ENCODE measurements at places on chromosomes 12 and 14. TPM values are rescaled to one million over a fixed set of nuclear protein-coding genes. Genes with fewer than 3 reads are reported as not detected.

Gene KSR2
- 0.03 TPM for total RNA-seq

Gene HAL
- total RNA-seq: 0.21 TPM

Gene TMEM121
- total RNA-seq: 1.1 TPM

Gene GON7
- total RNA-seq: 9.2 TPM

Gene SOS2
- 29.6 TPM for total RNA-seq

Gene BCL11B
- total RNA-seq: 10.1 TPM

Gene GNB3
- total RNA-seq: not detected

Gene SPTB
- 0.35 TPM for total RNA-seq

Gene ADSS1
- 3.4 TPM for total RNA-seq

Gene DLK1
- not detected for total RNA-seq

Gene FGF6
- total RNA-seq: not detected

Gene GPRC5A
- 3.9 TPM for total RNA-seq

Gene C12orf50
- not detected for total RNA-seq

Gene KCNA1
- not detected for total RNA-seq

Gene KRT3
- total RNA-seq: 1.6 TPM

Gene LRRK2
- 10.9 TPM for total RNA-seq

Gene CLBA1
- 7.1 TPM for total RNA-seq

Gene AICDA
- not detected for total RNA-seq

Gene IKZF4
- 1.9 TPM for total RNA-seq

Gene FOXA1
- 34.4 TPM for total RNA-seq

Gene NOS1
- total RNA-seq: 1.1 TPM

Gene CHST11
- total RNA-seq: 12.6 TPM

Gene SLCO1B1
- not detected for total RNA-seq

GRCh38 chr14:76767681-76768656 lies 6.7 kb downstream of the VASH1 start:
- no peaks in the 10 kb centered on the region for H3K27me3 ChIP-seq
- no peaks in the 10 kb centered on the region for H3K36me3 ChIP-seq
- H3K27ac ChIP-seq: peak overlapping the region; percentile 30
- H3K4me3 ChIP-seq: no peak overlapping the region
- peaks cover 13% of the 10 kb centered on the region for H3K4me1 ChIP-seq

- H3K36me3 ChIP-seq: no peaks in the 10 kb centered on the region
- no peaks in the 10 kb centered on the region for H3K4me1 ChIP-seq
- no peaks in the 10 kb centered on the region for H3K27me3 ChIP-seq
- no peak for DNase-seq
- H3K27ac ChIP-seq: no peak overlapping the region
Measured at GRCh38 chr12:4723226-4723625, 3.0 kb downstream of the GALNT8 start.

GRCh38 chr12:79371226-79371625 lies 319.5 kb downstream of the PAWR start:
- H3K4me3 ChIP-seq: no peak overlapping the region
- no peaks in the 10 kb centered on the region for H3K4me1 ChIP-seq
- DNase-seq: no peak
- H3K27ac ChIP-seq: no peak overlapping the region
- H3K36me3 ChIP-seq: no peaks in the 10 kb centered on the region
- H3K27me3 ChIP-seq: no peaks in the 10 kb centered on the region

DNA sequence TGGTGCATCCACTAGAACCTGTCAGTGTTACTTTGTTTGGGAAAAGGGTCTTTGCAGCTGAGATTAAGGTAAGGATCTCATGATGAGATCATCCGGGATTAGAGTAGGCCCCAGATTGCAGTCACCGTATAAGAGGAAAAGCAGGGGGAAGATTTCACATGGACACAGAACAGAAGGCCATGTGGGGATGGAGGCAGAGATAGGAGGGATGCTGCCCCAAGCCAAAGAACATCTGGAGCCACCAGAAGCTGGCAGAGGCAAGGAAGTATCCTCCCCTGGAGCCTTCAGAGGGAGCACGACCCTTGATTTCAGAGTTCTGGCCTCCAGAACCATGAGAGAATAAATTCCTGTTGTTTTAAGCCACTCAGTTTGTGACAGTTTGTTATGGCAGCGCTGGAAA lies 39.6 kb downstream of the CMKLR1 start:
- H3K27ac ChIP-seq: no peak overlapping the region
- no peak overlapping the region for H3K4me3 ChIP-seq
- peaks cover 39% of the 10 kb centered on the region for H3K4me1 ChIP-seq
- no peaks in the 10 kb centered on the region for H3K36me3 ChIP-seq
- DNase-seq: no peak
- peaks cover 41% of the 10 kb centered on the region for H3K27me3 ChIP-seq

DNA sequence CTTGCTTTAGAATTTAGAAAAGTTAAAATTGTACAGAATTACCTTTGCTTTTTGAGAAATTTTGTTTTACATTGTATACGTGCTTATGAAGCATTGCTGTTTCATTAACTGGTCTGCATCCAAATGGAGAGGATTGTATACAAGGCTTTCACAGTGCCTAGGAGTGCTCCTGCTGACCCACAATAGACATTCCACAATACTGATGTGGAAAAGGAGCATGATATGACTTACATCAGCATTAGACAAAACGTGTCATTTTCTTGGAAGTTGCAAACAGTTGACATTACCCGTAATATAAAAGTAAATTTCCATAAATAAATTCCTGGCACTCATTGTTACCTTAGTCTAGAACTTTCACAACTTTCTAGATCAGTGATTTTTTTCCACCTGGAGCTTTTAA lies 1.9 kb downstream of the PRKD1 start:
- no peak for DNase-seq
- H3K36me3 ChIP-seq: no peaks in the 10 kb centered on the region
- peaks cover 11% of the 10 kb centered on the region for H3K4me1 ChIP-seq
- peaks cover 35% of the 10 kb centered on the region for H3K27me3 ChIP-seq

GRCh38 chr14:70803321-70804310 lies 5.7 kb downstream of the MAP3K9 start:
- no peak overlapping the region for H3K27ac ChIP-seq
- DNase-seq: no peak
- no peaks in the 10 kb centered on the region for H3K27me3 ChIP-seq
- H3K36me3 ChIP-seq: peaks cover 23% of the 10 kb centered on the region

GRCh38 chr14:62002642-62003041 lies 240.4 kb downstream of the SNAPC1 start:
- H3K4me3 ChIP-seq: no peak overlapping the region
- H3K36me3 ChIP-seq: no peaks in the 10 kb centered on the region
- no peak overlapping the region for H3K27ac ChIP-seq
- no peaks in the 10 kb centered on the region for H3K4me1 ChIP-seq

GRCh38 chr12:89648211-89648930 lies 60.3 kb downstream of the ATP2B1 start:
- no peaks in the 10 kb centered on the region for H3K36me3 ChIP-seq
- H3K4me3 ChIP-seq: no peak overlapping the region
- H3K27me3 ChIP-seq: no peaks in the 10 kb centered on the region
- H3K27ac ChIP-seq: no peak overlapping the region

GRCh38 chr12:124675881-124676713 lies 108.7 kb upstream of the NCOR2 start:
- no peaks in the 10 kb centered on the region for H3K36me3 ChIP-seq
- H3K27ac ChIP-seq: peak overlapping the region; percentile 35
- no peak for DNase-seq
- H3K4me1 ChIP-seq: peaks cover 75% of the 10 kb centered on the region
- H3K4me3 ChIP-seq: no peak overlapping the region

DNA sequence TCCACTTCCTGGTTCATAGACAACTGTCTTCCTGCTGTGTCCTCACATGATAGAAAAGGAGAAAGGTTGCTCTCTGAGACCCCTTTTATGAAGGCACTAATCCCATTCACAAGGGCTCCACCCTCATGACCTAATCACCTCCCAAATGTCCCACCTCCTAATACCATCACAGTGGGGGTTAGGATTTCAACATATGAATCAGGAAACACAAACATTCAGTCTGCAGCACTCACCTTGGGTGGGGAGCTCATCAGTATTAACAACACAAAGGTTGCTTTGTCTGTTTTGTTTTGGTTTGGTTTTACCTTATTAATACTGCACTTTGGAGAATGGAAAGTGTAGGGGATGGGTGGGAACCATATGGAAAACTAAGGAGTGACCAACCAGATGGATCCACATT lies 10.5 kb upstream of the SMCO2 start:
- no peaks in the 10 kb centered on the region for H3K27me3 ChIP-seq
- H3K36me3 ChIP-seq: no peaks in the 10 kb centered on the region
- DNase-seq: no peak
- H3K4me3 ChIP-seq: no peak overlapping the region
- no peaks in the 10 kb centered on the region for H3K4me1 ChIP-seq

- no peaks in the 10 kb centered on the region for H3K36me3 ChIP-seq
- peaks cover 95% of the 10 kb centered on the region for H3K4me1 ChIP-seq
- no peak for DNase-seq
- no peaks in the 10 kb centered on the region for H3K27me3 ChIP-seq
- H3K4me3 ChIP-seq: no peak overlapping the region
- H3K27ac ChIP-seq: peak overlapping the region; percentile 29
Measured at GRCh38 chr12:120849765-120850164, 54.4 kb downstream of the SPPL3 start.

GRCh38 chr14:59067127-59067894 lies 121.2 kb upstream of the DAAM1 start:
- H3K27me3 ChIP-seq: no peaks in the 10 kb centered on the region
- H3K36me3 ChIP-seq: no peaks in the 10 kb centered on the region
- no peak overlapping the region for H3K27ac ChIP-seq
- peaks cover 8% of the 10 kb centered on the region for H3K4me1 ChIP-seq
- H3K4me3 ChIP-seq: no peak overlapping the region

DNA sequence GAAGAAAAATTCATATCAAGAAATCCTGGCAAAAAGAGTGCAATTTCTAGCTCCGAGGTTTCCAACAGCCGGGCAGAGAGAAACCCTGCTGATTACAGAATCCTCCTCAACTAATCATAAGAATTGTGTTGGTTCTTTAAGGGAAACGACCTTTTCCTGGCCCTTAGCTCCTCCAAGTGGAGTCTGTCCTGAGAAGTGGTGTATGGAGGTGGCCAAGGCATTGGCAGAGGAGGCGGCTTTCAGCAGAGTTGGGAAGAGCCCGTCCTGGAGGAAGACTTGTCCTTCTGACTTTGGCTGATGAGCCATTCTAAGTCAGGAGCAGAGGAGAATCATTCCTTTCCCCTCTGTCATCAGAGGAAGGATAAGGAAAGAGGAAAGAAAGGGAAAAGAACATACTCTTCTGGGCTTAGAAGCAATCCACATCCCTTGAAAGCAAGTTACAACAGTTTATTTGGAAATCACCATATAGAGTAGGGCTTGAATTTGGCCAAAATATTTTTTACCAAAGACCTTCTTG lies 46.5 kb upstream of the PTCSC3 start:
- H3K4me1 ChIP-seq: no peaks in the 10 kb centered on the region
- peaks cover 3% of the 10 kb centered on the region for H3K27me3 ChIP-seq
- no peak overlapping the region for H3K4me3 ChIP-seq

- no peak for DNase-seq
- H3K36me3 ChIP-seq: no peaks in the 10 kb centered on the region
- no peak overlapping the region for H3K4me3 ChIP-seq
- H3K27ac ChIP-seq: no peak overlapping the region
- no peaks in the 10 kb centered on the region for H3K27me3 ChIP-seq
Measured at GRCh38 chr12:132462788-132463187, 27.2 kb upstream of the FBRSL1 start.

DNA sequence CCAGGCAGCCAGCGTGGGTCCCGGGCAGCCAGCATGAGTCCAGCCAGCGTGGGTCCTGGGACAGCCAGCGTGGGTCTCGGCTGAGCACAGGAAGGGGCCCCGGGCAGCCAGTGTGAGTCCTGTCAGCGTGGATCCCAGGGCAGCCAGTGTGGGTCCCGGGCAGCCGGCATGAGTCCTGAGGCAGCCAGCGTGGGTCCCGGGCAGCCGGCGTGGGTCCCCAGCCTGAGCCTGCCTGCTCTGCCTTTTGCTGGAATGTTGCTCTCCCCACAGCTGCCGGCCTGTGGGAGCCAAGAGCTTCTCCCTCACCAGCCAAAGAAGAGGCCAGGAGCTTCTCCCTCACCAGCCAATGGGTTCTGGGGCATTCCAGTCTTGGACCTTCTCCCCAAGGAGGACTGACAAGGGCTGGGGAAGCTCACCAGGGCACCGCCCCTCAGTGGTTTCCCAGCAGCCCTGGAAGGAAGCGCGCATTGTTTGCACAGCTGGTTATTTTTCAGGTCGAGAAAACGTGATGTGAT lies 15.0 kb upstream of the RFLNA start:
- no peak overlapping the region for H3K27ac ChIP-seq
- no peak for DNase-seq
- no peak overlapping the region for H3K4me3 ChIP-seq
- no peaks in the 10 kb centered on the region for H3K27me3 ChIP-seq

DNA sequence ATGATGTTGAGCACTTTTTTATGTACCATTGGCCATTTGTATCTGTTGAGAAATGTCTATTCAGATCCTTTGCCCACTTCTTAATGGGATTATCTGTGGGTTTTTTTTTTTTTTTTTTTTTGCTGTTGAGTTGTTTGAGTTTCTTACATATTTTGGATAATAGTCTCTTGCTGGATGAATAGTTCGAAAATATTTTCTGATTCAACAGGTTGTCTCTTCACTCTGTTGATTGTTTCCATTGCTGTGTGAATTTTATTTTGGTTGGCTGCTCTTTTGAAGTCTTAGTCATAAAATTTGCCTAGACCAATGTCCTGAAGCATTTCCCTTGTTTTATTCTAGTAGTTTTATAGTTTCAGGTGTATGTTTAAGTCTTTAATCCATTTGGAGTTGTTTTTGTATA lies 64.5 kb downstream of the CAND1 start:
- H3K27ac ChIP-seq: no peak overlapping the region
- H3K4me3 ChIP-seq: no peak overlapping the region
- no peaks in the 10 kb centered on the region for H3K36me3 ChIP-seq
- H3K4me1 ChIP-seq: no peaks in the 10 kb centered on the region

DNA sequence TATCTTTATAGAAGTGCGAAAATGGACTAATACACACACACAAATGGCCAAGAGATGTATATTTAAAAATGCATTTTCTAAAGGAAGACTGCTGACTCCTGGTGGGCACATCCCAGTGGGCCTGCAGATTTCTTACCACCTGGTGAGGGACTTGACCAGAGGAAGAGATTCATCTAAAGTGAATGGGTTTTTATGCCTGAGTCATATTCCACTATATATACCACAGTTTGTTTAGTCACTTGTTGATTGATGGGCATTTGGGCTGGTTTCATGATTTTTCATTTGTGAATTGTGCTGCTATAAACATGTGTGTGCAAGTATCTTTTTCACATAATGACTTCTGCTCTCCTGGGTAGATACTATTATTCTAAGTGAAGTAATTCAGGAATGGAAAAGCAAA lies 277.3 kb downstream of the SLC16A7 start:
- no peaks in the 10 kb centered on the region for H3K27me3 ChIP-seq
- DNase-seq: no peak
- H3K36me3 ChIP-seq: no peaks in the 10 kb centered on the region
- H3K4me3 ChIP-seq: no peak overlapping the region
- no peak overlapping the region for H3K27ac ChIP-seq
- H3K4me1 ChIP-seq: no peaks in the 10 kb centered on the region

GRCh38 chr12:14157088-14157747 lies 175.8 kb upstream of the GRIN2B start:
- H3K4me3 ChIP-seq: no peak overlapping the region
- DNase-seq: no peak
- H3K4me1 ChIP-seq: no peaks in the 10 kb centered on the region
- no peaks in the 10 kb centered on the region for H3K27me3 ChIP-seq

GRCh38 chr12:64890873-64891468 lies 66.5 kb downstream of the TBC1D30 start:
- no peak for DNase-seq
- no peak overlapping the region for H3K27ac ChIP-seq
- no peak overlapping the region for H3K4me3 ChIP-seq
- no peaks in the 10 kb centered on the region for H3K4me1 ChIP-seq

- no peak overlapping the region for H3K27ac ChIP-seq
- no peaks in the 10 kb centered on the region for H3K4me1 ChIP-seq
- no peak for DNase-seq
- no peak overlapping the region for H3K4me3 ChIP-seq
Measured at GRCh38 chr12:75738486-75738885, 227.1 kb upstream of the KRR1 start.
